Retina (tissue), 1 donor: ENCODE measurements at places on chromosomes 3 and 15.

GRCh38 chr3:49140080-49140479, 7.2 kb upstream of the LAMB2 start:
- no peak for DNase-seq

DNA sequence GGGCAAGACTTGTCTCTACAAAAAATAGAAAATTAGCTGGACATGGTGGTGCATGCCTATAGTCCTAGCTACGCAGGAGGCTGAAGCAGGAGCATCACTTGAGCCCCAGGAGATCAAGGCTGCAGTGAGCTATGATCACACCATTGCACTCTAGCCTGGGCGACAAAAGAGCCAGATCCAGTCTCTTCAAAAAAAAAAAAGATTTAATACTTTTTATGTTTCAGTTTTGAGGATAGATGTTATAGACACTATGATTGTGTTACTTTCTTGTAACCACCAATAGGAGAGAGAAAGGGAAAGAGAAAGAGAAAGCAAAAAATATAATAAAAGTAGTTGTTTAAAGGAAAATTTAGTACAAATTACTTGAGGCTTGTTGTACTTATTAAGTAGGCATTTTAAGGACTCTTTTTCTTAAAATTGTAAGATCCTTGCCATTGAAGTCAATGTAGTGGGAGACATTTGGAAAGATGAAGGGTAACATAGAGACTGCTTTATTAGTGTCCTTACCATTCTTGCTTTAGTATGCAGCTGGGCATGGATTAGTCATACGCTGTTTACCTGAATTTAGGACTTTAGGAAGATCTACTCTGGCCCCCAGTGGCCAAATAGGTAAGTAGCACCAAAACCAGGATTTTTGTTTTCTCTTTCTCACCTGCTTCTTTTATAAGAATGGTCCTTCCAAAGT, 35.1 kb upstream of the ZDHHC23 start:
- no peak for DNase-seq

DNA sequence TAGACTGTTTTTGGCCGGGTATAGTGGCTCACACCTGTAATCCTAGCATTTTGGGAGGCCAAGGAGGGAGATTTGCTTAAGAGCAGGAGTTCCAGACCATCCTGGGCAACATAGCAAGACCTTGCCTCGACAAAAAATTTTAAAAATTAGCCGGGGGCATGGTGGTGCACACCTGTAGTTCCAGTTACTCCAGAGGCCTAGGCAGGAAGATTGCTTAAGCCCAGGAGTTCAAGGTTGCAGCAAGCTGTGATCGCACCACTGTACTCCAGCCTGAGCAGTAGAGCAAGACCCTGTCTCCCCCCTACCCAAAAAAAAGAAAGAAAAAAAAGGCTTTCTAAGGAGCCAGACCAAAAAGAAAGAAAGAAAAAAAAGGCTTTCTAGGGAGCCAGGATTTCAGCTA, 36.7 kb downstream of the TMOD3 start:
- DNase-seq: no peak

DNA sequence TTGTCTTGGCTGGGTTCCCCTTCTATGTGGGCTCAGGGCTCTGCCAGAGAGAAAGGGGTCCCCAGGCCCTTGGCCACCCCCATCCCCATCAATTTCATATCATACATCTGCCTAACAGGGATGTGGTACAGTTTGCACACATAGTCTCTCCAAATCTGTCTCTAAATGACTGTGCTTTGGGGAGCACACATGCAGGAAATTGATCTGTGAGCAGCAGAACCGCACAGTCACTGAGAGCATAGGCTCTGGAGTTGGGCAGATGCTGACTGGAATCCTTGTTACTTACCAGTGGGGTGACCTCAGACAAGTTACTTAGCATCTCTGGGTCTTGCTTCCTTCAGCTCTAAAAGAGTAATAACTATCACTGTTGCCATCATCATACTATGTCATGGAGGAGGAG, 273.9 kb downstream of the ABHD5 start:
- no peak for DNase-seq

DNA sequence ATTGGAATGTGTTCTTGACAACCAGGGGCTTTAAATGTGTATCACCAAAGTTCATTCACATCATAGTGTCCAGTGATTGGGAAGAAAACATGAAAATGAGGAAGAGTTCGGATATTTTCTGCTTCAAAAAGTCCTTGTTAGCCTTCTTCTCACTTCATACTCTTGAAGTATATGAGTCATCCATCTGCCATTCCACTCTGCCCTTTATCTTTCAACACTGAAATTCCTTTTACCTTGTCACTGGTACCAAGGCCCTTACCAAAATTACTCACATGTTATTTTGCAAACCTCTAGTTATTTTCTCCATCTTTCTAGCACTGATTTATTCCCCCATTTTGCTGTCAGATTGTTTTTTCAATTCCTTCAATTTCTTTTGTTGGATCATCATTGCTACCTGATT, 32.5 kb downstream of the OR5H15 start:
- no peak for DNase-seq

DNA sequence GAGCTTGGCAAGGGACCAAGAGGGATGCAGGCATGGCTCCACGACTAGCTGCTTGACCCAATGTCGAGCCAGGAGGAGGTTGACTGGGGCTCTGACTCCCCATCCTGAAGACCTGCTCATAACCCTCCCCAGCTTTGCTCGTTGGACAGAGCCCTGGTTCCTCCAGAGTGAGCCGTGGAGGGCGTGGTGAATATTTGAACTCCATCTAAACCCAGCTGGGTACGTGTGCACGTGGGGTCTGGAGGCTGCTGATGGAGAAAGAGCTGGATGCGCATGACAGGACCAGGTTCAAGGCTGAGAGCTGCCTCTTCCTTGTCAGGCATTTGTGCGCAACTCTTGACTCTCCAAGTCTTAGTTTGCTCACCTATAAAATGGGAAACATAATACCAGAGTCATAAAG, 282.8 kb downstream of the TLE3 start:
- DNase-seq: no peak

DNA sequence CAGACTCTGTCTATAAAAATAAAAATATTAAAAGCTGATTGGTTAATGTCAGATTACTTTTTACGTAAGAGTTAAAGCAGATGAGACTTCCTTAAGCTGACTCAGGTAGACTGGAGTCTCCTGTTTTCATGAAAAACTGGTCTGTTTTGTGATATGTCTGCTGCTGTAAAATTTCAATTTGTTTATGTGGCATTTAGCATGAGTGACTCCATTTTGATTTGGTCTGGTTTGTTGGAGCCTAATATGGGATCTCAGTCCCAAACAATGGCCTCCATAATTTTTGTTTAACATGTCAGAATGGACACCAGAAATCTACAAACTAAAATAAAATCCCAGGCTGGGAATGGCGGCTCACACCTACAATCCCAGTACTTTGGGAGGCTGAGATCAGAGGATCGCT, 57.8 kb upstream of the LEKR1 start:
- no peak for DNase-seq

- no peak for DNase-seq
Observed at GRCh38 chr3:135246027-135246426, 451.0 kb downstream of the EPHB1 start.

DNA sequence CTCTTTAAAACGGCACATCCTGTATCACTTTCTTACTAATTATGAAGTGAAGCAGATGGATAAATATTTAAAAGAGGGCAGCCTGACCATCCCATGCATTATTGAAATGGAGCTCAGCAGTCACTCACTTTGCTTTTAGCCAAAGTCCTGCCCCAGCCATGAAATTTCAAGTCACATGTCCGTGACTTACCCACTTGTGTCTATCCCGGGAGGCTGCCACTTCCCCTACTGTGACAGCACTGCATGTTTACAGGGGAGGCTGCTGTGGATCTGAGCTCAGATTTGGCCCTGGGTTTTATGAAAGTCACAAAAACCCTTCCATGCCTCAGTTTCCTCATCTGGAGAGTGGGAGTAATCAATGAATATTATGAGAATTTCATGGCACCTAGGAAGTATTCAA, 17.9 kb upstream of the LRRK1 start:
- no peak for DNase-seq

- DNase-seq: no peak
Observed at GRCh38 chr3:159992589-159992988, 4.0 kb downstream of the IL12A start.
